ENCODE measurements at places on chromosomes 2 and 18. TPM values are rescaled to one million over a fixed set of nuclear protein-coding genes. Genes with fewer than 3 reads are reported as not detected.

The PROKR1 gene
- total RNA-seq = 0.18 TPM

DNA sequence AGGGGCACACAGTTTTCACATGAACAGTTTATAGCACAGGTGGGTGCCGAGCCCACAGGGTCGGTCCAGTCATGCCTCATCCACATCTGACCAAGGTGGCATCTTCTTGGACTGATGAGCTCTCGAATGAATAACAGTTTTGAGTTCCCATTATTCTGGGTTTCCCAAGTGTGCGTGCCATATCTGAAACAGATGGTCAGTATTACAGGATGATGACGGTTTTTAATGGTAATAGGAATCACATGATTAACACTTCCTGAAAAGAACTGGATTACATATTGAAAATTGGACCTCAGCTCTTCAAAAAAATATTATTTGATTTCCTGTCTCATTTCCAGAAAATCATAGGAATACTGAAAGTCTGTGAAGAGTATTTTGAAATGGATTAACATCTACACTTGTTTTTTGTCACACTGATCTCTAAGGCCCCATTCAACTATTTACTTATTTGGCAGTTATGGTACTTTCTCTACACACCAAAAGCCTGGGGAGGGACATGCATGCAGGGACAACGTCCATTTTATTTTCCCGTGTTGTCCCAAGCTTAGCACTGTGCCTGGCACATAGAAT, 22.2 kb upstream of the NAB1 start:
- DNase-seq = no peak

The DRC1 gene
- 3.7 TPM for total RNA-seq

GRCh38 chr18:74271635-74272034, 20.1 kb downstream of the CYB5A start:
- DNase-seq = no peak

DNA sequence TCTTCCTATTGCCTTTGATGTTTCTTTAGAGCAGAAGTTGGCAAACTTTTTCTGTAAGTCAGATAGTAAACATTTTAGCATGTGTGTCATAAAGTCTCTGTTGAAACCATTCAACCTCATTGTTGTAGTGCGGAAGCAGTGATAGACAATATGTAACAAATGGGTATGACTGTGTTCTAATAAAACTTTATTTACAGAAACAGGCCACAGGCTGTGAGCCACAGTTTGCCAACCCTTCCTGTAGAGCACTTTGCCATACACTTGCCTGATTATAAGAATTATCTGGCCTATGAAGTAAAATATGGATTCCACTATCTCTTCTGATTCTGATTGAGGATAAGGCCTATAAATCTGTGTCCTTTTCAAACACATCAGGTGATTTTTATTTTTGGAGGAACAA, 237.4 kb downstream of the DOK6 start:
- no peak for DNase-seq

DNA sequence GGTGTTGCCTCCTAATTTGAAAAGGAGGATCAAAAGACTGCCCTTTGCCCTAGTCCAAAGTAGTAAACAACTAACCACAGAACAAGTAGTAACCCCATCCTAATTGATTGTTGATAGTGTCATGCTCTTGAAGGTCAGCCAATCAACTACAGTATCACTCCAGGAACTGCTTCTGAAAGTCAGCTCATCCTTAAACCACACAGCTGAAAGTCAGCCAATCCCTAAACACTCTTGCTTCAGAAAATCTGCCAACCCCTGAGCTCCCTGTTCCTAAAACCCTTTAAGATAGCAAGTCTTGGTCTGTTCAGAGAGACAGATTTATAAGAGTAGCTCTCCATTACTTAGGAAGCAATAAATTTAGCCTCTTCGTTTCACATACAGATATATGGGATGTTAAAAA, 51.6 kb upstream of the CPO start:
- no peak for DNase-seq

The LYPD6 gene
- 10.0 TPM for total RNA-seq

The C2orf72 gene
- 2.7 TPM for total RNA-seq

DNA sequence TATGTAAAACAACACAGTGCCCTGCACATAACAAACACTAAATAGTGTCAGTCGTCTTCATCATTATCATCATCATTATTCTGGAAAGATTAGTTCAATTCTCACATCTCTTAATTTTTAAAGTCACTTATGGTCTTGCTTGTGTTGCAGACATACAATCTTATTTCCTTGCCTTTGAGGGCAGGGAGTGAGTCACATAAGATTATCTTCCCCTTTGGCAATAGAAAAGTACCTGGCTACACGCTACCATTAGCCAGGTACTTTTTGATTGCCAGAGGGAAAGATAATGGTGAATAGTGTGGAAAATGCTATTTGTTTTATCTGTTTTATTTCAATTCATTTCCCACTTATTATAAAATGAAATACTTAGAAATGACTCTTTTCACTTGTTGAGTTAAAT, 76.6 kb upstream of the RMDN2 start:
- no peak for DNase-seq

The TTC32 gene
- total RNA-seq = 18.8 TPM

DNA sequence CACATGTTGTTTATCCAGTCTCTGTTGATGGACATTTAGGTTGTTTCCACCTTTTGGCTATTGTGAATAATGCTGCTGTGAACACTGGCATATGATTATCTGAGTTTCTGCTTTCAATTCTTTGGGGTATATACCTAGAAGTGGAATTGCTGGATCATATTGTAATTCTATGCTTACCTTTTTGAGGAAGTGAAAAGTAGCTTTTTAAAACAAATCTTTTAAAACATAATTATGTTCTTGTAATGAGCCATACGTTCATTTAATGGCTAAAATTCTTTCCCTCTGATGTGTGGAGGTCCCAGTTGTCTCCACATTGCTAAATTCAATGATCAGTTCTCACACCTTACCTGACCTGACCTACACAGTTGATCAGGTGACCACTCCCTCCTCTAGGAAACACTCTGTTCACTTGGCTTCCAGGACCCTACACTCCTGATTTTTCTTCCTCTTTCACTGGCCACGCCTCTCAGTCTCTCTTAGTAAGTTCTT, 27.8 kb upstream of the SERTAD2 start:
- DNase-seq = no peak

DNA sequence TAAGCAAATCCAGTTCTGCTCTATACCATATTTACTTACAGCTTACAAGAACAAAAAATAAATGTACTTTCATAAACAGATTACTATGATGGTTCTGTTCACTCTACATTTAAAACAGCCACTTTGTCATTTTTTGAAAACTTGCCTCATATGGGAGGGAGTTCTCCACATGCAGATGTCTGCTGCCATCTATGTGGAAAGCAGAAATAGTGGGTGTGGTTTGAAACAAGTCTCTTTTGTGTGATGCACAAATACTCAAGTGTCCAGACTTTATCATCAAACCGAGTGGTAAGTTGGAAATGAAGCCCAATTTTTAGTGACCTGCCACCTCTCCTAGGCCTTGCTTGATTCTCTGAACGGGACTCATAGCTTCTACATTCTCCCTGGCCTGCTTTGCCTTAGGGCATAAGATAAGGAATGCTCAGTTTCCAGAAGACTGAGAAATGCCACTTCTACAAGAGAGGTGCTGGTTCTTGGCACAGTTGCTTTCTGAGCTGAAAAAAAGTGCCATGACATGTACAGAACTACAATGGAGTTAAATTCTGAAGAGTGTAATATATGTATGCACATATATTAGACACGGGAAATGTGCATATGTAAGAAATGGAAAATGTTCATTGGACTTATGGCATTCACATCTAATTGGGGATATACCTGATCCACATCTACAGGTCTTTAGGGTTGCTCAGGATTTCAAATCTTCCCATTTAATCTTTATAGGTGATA, 221.0 kb downstream of the SLC8A1 start:
- DNase-seq = no peak

DNA sequence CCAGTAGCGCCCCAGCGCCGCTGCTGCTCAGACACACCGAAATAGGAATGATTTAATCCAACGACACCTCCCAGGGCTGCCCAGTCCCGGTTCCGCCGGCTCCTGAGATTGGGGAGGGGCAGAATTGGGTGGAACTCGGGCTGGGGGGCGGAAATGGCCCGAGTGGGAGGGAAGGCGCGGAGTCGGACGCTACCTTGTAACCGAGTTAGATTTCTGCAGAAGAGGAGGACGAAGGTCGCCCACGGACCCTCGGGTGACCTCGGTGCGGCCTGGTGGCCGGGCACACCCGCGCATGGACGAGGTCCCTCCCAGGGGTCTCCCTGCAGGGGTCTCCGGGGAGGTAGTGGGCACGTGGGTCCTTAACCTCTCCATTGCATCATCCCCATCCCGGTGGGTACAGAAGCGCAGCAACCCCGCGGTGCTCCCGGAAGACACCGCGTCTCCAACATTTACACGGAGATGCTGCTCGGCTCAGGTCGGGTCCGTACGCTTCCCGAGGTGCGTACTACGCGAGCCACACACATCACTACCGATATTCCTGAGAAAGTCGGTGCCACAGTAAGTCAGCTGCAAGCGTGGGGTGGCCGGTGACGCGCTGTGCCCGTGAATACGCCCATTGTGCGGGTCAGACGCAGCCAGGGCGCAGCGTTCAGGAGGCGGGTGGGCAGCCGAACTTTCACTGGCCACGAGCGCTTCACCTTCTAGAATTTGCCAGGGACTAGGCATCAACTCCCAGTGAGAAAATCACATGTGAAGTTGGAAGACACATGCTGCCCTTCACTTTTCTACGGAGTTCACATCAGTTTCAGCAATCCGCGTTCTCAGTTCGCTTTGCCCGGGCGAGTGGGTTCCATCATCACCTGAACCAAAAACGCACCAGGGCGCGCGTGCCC, 3.0 kb downstream of the ZNF516 start:
- peak; percentile 80 for DNase-seq

DNA sequence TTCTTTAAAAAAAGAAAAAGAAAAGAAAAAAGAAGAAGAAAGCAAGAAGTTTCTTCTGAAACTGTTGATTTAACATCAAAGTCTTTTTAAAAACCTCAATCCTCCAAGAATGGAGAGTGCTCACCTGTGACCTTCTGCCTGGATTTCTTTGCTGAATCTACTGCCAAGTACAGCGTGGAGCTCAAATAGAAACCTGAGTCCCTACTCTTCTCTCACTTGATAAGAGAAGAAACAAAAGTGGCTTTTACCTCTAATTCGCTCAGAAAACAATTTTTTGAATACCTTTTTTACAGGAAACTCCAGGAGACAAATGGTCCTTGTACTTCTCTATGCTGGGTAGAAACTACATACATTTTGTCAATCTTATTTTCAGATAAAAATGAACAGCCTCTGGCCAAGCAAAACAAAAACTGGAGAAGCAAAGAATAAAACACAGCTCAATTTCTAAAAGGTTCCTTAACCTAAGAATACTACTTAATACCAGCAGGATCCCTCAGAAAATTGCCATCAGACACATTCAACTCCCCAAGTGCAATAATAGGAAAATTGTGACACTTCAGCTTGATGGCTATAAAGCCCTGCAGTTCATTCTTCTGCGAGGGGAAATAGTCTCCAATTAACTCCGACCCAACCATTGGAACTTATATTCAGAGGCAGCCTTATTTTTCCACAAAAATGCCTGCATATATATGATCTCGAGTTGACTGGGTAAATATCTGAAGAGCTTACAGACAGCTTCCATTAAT, 85.8 kb downstream of the GRB14 start:
- DNase-seq = no peak

GRCh38 chr2:203675086-203675485, 31.4 kb upstream of the CD28 start:
- no peak for DNase-seq

DNA sequence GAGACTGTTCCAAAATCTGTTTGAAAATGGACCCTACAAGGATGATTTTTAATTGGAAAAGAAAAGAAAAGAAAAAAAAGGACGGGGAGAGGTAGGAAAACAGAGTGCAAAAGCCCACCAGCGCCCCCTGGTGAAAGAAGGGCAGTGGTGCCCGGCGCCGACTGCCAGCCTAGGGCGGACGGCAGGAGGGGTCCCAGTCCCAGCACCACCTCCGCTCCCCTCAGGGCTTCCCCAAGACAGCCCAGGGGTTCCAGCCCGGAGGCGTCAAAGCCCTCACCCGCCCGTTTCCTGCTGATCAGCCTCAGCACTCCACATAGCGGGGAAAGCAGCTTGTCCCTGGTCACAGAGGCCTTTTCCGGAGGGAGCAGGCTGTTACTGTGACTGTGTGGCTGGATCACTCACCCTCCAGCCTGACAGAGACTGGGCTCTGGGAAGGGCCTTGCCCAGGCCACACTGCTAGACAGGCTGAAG, 213.9 kb downstream of the TFCP2L1 start:
- DNase-seq = peak; percentile 89

DNA sequence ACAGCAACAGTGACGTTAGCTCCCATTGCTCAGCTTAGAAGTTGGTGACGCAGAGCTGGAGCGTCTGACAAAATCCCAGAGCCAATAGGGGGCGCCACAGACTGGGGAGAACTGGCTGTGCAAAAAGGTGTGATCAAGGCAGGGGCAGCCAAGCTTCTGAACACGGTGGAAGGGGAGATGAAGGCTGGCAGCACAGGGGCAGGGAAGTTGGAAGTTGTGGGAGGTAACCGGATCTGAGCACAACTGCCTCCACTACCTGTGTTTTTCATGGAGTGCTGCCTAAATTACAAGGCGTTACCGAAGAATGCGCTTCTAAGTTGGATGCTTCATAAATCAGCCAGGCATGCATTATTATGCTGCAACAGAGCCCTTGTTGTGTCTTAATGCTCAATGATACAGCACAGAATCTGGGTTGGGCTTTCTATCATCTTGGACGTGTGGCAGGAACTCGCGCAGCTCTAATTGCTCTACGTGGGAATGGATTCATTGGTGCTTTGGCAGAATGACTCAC, 370.0 kb downstream of the SLC4A3 start:
- peak; percentile 79 for DNase-seq

GRCh38 chr2:201126308-201127151, 10.6 kb downstream of the CFLAR start:
- no peak for DNase-seq

DNA sequence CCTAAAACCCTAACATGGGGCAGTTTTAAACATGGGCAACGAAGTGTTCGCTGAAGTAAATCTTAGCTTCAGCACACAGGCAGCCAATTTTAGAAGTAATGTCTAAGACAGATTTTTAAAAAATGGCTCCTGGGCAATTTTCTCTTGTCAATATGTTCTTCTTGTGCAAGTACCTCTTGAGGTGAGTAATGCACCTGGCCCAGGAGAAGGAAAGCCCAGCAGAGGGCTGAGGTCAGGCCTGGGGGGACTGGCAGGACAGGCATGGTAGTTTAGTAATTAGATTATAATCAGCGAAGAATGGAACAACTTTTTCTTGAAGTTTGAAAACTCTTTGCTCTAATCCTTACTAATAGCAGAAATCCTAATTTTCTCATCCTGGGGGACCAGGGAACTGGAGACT, 77.6 kb downstream of the SPRED2 start:
- no peak for DNase-seq
